ENCODE measurements at places on chromosomes 1 and 21.

GRCh38 chr1:244680667-244681066, 27.7 kb downstream of the DESI2 start:
- DNase-seq = no peak

DNA sequence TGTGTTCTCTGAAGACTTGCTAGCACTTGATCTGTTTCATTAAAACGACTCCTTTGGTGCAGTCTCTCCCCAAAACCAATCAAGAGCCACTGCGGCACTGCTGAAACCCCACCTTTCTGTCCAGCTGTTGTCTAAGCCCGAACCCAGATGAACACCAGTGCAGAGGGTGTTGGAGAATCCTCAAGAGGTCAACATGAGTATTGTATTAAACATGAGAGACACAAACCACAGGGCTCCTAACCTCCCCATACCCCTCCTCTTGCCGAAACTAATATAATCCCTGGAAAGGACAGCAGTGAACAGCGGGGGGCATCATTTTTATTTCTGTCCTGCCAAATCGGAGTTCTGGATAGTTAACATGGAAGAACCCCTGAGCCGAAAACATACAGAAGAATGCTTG, 333.9 kb downstream of the CAMTA1 start:
- no peak for DNase-seq

GRCh38 chr1:181936768-181937581, 124.5 kb downstream of the ZNF648 start:
- DNase-seq = peak; percentile 26

DNA sequence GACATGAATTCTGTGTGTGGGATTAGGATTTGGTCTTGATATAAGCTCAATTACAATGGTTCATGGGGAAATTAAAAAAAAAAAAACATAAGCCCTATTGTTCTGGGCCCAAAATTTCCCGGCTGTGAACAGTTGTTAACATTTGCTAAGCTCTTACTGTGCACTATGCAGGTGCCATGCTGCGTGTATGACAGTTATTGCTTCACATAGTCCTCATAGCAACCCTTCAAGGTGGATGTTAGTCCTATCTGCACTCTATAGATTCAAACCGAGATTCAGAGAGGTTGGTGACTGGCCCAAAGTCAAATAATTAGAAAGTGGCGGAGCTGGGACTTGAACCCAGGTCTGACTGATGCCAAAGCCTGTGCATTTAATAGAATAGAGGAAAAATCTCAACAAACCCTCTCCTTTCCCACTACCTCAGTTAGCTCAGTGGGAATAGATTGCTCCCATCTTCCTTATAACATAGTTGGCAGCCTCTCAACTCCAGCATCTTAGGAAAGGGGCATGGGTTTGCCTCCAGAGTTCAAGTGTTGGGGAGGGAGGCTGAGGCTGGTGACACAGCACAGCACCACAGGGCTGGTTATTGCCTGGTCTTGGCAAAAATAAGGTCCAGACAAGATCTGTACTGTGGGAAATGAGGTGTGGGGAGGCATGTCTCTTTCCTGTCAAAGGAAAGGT, 55.0 kb upstream of the GCLM start:
- DNase-seq = no peak

DNA sequence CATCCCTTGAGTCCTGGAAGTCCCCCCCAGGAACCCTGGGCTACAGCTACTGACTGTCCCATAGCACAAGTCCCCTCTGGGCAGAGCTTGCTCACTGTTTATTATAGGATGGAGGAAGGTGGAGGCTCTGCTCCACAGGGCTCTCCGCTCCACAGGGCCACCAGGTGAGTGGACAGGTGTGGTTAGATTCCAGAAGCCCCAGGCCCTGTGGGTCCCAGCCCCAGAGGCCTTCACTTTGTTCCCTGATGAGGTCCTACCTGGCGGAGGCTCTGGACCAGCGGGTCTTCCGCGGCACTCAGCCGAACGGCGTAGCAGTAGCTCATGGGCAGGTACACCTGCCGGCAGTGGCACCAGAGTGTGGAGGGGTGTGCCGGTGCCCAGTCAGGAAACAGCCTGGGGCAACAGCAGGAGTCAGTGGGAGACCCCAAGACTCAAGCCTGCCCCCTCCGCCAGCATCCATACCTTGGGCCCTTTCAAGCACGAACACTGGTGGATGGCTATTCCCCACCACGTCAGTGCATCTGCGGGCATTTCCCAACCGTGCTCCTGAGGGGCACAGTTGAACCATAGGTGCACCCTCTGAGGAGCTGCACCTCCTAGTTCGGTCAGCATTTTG, 12.3 kb downstream of the LSS start:
- no peak for DNase-seq

DNA sequence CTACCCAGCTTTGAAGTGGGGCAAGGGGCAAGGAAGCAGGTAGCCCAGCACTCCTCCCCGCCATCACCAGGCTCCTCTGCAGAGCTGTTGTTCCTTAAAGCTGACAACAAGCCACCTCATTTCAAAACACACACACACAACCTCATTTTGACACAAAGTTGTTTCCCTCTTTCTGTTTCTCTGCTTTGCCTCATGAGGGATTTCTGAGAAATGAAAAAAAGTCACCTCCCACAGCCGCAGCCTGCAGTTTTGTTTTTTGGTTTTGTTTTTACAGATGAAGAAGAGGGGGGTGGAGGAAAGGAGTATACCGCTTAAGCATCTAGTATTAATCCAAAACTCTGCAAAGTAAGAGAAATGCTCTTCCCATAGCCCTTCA, 12.1 kb downstream of the MCL1 start:
- DNase-seq = no peak

DNA sequence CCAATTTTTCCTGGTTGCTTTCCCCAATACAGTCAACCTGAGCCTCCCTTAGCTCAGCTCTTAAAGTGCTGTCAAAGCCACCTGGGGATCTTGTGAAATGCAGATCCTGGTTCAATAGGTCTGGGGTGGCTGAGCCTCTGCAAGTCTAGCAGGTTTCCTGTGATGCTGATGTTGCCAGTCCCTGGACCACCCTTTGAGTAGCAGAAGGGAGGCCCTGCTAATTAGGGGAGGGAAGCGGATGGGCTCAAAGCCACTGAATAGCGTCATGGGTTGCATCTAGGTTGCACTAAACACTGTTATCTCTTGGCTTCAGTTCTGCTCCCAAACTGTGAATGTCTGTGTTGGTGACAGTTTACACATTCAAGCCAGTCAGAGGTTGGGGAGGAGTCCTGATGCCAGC, 127.2 kb downstream of the KAZN start:
- DNase-seq = no peak

DNA sequence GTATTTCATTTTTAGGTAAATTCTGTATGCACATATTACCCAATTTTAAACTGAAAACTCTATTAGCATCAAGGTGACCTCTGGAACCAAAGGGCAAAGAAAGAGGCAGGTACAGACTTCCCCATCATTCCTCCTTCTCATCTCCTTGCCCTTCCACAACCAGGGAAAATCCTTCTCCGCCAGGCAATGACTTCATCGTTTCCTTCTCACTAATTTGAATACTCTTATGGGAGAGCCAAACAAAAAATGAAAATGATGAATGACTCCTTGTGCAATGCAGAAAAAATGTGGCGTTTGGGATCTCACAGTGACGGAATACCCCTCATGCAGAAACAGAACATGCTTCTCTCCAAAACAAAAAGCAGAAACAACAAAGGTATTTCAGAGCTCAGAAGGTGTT, 83.7 kb downstream of the HLCS start:
- no peak for DNase-seq

DNA sequence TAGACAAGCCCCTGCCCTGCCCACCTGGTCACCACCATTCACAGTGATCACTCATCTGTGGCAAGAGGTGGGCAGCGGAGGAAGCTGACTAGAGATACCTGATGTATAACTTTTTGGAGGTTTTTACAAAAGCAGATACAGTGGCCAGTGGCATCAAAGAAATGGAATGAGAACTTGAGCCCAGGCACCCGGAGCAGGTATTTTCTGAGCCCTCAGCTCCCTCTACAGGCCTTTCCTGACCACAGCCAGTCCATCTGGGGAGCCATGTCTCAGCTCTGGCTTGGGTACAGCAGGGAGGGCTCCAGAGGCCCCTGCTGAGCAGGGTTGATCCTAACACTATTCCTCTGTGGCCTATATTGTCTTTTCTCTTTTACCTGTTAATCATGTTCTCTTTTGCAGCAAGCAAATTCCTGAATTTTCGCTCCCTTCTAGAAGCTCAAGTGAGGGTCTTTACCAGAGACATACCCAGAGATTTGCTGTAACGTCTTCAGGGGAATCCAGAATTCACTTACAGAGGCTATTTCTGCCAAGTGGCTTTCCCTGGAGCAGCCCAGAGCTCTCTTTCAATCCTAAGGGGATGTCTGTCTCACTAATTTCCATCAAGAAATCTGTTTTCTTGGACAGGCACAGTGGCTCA, 27.3 kb downstream of the GPR157 start:
- no peak for DNase-seq

DNA sequence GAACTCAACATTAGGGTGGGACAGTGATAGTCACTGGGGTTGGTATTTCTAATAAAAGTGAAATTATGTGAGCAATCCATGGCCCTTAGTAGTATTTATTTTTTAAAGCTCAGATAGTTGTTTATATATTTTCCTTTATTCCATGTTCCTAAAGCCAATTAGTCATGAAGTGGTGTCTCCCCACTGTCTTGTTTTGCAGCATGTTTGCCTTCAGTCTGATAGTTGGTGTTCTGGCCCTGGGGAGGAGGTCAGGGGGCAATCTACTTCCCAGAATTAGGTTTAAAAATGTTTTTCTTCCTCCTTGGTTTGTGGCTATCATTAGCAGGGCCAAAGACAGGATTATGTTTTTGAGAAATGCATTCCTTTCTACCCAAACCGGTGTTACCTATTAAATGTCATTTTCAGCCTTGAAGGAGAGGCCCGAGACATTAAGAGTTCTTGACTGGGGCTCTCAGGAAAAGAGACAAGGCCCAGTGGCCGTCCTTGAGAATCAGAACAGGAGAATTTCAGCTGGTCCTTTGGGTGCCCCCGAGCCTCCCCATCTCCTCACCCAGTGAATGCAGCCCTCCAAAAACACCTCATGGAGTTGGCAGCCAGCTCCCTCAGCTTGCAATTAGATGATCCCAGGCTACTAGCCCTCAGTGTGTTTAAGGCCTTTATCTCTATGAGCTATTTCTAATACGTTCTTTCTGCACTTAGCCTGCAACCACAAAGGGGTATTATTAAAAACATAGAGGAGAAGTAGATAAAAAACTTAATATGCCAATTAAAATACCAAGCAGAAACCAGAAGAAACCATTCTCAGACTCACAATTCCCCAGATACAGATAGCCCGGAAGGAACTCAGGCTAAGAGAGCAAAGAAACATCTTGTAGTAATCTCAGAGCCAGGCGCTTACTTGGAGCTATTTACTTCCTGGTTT, 71.3 kb upstream of the NGF start:
- no peak for DNase-seq

- DNase-seq = no peak
Measured at GRCh38 chr1:209232197-209232596, 351.3 kb upstream of the CAMK1G start.

GRCh38 chr1:187943606-187944403, 1115.1 kb downstream of the PLA2G4A start:
- no peak for DNase-seq

DNA sequence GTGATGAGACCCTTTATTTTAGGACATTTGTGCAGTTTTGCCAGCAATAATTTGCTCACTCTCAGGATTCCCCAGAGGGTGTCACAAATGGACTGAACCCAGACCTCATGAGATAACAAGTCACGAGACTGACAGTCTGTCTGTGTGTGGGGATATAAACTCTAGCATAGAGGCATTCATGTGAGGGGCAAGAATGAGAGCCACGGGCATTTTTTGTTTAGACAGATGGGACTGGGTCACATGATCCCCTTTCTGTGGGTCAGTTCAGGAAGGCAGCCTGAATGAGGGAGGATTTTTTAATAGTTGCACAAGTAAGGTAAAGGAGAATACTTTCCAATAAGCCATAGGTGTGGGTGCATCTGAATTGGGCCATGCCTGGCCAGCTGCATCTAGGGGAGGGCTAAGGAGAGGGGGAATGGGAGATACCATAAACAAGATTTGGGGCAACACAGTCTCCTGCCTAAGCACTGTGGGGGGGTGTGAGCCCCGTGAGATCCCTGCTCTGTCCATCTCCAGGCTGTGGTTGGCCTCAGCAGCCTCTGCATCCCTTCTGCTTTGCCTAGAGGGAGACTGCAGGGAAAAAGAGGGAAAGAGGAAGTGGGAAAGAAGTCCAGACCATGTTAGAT, 66.6 kb downstream of the NAV1 start:
- DNase-seq = no peak

DNA sequence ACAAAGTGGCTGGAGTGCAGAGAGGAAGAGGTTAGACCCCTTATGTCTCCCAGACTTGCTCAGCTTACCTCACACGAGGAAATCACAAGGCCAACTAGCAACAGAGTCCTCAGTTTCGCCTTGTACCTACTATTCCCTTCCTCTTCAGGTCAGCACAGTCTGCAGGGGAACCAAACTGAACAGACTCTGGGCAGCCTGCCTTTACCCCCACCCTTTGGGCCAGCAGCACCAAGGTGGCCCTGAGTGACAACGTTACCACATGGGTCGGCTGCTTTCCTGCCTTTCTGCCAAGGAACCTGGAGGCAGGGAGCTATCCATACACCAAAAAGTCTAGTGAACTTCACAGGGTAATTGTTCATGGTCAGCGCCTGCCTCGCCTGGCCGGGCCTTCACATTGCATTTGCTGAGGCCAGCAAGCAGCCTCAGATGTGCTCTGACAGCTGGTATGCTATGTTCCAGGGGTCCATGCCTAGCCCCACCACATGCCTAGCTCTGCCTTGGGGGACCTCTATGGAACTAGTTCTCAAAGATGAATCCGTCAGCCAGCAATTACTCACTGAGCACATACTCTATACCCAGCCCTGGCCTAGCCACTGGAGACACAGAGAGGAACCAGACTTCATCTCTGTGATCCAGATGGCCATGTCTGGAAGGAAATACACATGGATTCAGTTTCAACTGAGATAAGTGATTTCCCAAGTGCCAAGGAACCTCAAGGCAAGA, 69.6 kb downstream of the DMAP1 start:
- no peak for DNase-seq

Data from effector memory CD8-positive, alpha-beta T cell (primary cell).